ENCODE measurements at places on chromosomes 5 and 9. TPM values are rescaled to one million over a fixed set of nuclear protein-coding genes. Genes with fewer than 3 reads are reported as not detected.

Gene NIM1K
- 0.50 TPM for total RNA-seq

Gene RMND5B
- 3.8 TPM for total RNA-seq

DNA sequence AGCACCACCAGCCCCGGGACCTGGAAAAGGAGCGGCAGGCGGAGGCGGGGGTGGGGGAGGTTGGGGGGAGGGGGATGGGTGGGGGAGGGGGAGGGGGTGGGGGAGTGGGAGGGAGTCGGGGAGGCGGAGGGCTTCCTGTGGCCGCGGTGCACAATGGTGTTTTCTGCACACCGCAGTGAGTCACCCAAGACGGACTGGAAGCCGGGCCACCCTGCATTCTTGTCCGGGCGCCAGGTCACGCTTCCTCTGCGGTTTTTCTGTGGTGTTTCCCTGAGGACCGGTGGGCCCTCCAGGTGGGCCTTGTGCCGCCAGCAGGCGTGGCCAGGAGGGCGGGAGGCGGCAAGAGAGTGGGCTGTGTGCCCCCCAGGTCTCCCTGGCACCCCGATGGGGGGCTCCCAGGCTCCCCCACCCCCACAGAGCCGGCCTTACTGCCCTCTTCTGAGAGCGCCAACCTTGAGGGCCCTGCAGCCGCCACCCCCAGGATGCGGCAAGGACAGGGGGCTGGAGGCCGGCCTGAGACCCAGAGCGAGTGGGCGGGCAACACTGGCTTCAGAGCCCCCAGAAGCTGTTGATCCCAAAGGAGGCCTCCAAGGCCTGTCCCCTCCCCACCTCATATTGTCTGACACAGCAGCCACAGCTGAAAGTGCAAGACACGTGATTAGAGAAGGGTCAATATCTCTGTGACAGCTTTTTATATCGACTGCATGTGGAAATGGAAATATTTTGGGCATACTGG lies 11.1 kb downstream of the EXD3 start:
- peak; percentile 66 for DNase-seq

- no peak for DNase-seq
These were observed 973.3 kb downstream of the TAF11L14 start for GRCh38 chr5:18607570-18607969.

DNA sequence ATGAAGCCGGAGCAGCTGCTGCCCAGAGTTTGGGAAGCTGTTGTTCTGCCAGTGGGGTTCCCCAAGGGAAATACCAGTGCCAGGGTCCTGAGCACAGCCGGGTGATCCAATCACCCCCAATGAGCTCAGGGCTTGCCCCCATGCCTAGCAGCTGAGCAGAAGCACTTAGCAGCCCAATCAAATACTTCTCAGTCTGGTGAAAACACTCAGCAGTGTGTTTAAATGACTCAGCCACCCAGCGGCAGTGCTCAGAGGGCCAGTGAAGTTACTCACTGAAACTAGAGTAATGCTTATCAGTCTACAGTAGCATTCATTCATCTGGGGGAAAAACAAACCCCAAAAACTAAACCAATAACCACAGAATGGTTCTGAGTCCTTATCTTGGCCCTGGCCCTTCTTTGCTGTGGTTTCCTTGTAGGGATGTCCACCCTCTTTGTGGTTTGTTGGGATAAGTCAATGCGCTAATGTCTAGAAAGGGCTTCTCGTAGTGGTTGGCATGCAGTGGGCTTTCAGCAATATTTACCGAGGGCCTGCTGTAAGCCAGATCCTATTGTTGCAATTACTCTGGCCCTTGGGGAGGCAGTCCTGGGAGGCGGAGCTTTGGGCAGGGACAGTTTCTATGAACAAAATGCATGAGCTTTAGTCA lies 43.1 kb downstream of the LHX2 start:
- DNase-seq = no peak

Data from activated CD8-positive, alpha-beta T cell treated with anti-CD3 and anti-CD28 coated beads, Interleukin-2, amount 10 ng/mL, durations not matched to agents 7 days and 5 days (primary cell).